ENCODE measurements at places on chromosomes 3 and 15. TPM values are rescaled to one million over a fixed set of nuclear protein-coding genes. Genes with fewer than 3 reads are reported as not detected.

IL12A gene
- 4.5 TPM for total RNA-seq

GOLGA6L6 gene
- not detected for total RNA-seq

TTC23 gene
- total RNA-seq, result 15.8 TPM

STRIT1 gene
- total RNA-seq, result not detected

CNTN3 gene
- 0.84 TPM for total RNA-seq

GXYLT2 gene
- total RNA-seq, result 15.0 TPM

CD47 gene
- 60.2 TPM for total RNA-seq

CCDC191 gene
- 1.0 TPM for total RNA-seq

WDR49 gene
- total RNA-seq, result not detected

BCHE gene
- 10.0 TPM for total RNA-seq

SELENOK gene
- total RNA-seq, result 21.2 TPM

FAM174B gene
- 0.84 TPM for total RNA-seq

RTP3 gene
- total RNA-seq, result not detected

MSL2 gene
- total RNA-seq, result 6.1 TPM
